Progenitor cell of endocrine pancreas (in vitro differentiated cells): ENCODE measurements at places on chromosomes 3 and 15. TPM values are rescaled to one million over a fixed set of nuclear protein-coding genes. Genes with fewer than 3 reads are reported as not detected.

- DNase-seq, result no peak
These were observed 35.7 kb upstream of the PHLDB2 start for GRCh38 chr3:111823341-111823855.

DNA sequence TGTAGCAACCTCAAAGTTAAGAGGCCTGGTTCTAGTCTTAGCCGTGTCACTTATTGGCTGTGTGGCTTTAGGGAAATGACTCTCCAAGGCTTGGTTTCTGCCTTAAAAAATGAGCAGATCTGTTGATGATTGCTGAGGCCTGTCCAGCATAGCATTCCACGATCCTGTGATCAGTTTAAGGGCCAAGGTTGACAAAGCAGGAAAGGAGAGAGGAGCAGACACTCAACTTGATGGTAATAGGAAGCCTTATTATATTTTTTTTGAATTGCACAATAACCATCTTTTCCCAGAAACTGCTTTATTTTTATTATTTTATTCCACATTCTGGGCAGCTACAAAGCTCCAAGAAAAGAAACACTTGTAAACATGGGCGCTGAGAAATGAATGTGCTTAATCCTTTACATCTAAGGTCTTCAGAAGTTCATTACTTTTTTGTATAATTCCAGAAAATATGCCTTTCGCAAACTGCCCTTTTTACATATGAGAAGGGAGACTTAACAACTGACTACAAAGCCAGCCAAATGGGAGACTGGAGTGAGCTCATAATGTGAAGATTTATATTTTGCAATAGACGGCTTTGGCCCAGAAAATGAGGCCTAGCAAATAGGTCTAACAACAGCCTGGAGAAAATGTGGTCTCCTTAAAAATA, 241.0 kb downstream of the ATP8B4 start:
- DNase-seq, result no peak

DNA sequence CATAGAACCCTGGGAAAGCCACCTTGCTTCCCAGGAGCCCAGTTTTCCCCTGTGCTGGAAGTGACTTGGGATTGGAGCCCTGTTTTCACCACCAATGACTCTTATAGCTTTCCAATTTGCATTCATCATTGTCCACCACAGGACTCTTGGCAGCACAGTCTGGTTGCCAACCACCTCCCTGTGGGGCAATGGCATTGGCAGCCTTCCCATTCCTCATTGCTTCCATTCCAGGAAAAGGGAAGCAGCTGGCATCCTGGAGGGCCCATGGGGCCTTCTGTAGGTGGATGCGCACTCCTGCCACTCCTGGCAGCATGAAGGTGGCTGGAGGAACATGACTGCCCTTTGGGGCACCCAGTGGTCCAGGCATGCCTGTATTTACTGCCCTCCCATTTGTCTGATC, 57.7 kb downstream of the FEM1B start:
- DNase-seq, result no peak

- no peak for DNase-seq
These were observed 3.4 kb upstream of the TPM1 start for GRCh38 chr15:63038926-63039673.

- no peak for DNase-seq
These were observed 502 bp downstream of the DPH3 start for GRCh38 chr3:16264174-16264707.

DNA sequence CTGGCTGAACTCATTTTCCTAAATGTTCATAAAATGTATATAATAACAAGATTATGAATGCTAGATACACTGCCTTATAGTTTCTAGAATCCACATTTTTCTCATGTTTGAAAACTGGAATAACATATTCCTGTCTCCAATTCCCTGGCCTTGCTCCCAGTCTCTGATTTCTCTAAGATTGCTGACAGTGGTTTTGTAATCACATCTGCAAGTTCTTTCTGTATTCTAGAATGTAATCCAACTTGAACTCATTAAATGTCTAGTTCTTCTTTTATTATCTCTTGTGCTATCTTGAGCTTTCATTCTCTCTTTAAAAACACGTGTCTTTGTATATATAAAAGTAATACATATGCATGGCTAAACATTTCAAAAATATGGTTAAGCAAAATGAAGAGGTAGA, 215.2 kb upstream of the ADAMTS9 start:
- no peak for DNase-seq

DNA sequence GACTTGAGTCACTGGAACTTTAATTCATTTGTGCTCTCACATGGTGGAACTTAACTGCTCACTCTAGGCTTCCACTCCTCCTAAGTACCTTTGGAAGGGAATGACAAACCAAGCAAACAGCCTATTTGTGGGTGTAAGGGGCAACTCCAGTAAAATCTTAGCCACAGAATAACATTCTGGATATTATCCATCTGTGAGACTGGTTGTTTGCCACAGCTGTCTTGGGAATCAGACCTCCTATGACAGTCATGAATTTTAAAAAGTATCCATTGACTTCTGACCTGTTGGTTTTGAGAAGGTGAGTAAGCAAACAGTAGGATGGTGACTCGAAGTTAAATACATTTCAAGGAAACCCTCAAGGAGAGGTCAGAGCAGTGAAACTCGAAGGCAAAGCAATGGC, 147.3 kb upstream of the CDIN1 start:
- no peak for DNase-seq

- DNase-seq, result no peak
These were observed 26.8 kb downstream of the ESYT3 start for GRCh38 chr3:138461246-138461645.

- no peak for DNase-seq
These were observed 166.3 kb downstream of the VGLL4 start for GRCh38 chr3:11477407-11477911.

GRCh38 chr15:25022233-25022632, 67.4 kb downstream of the SNRPN start:
- DNase-seq, result no peak

GRCh38 chr3:88235102-88235501, 85.3 kb downstream of the C3orf38 start:
- DNase-seq, result no peak

DNA sequence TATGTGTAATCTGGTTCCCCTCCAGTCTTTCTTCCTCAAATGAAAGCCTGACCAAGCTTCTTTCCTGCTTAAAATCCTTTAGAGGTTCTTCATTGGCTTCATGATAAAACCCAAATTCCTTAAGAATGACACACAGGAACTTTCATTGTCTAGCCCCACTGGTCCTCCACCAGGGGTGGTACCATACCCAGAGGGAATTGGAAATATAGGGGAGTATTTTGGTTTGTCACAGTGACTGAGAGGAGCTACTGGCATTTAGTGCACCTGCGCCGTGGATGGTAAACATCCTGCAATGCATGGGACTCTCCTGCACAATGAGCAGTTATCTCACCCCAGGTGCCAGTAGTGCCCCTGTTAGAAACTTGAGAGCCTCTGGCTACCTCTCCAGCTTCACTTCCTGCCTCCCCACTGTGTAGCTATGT, 10.8 kb downstream of the ZWILCH start:
- no peak for DNase-seq

- DNase-seq, result no peak
These were observed 10.1 kb downstream of the SEMA3F start for GRCh38 chr3:50164984-50165909.

GRCh38 chr15:31238906-31239305, 87.7 kb upstream of the KLF13 start:
- no peak for DNase-seq

DNA sequence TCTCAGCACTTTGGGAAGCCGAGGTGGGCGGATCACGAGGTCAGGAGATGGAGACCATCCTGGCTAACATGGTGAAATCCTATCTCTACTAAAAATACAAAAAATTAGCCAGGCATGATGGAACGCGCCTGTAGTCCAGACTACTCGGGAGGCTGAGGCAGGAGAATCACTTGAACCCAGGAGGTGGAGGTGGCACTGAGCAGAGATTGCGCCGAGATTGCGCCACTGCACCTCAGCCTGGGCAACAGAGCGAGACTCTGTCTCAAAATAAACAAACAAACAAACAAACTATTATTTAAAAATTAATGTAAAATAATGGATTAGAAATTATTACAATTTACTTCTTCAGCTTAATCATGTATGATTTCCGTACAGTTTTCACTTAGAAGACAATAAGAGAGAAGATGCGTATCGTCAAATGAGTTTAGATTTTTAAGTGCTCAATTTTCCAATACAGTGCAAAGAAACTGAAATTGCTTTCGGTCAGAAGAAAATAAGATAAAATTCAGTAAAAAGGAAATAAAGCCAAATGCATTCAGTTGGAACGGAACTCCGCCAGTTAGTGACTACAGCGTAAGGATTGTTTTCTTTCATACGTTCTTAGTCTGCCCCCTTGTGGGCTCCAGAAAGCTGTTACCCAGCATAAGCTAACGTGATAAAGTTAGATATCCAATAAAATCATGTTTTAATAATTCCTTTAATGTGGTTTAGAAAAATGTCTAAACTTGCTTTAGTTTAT, 24.8 kb downstream of the AADAC start:
- no peak for DNase-seq

- no peak for DNase-seq
These were observed 48.7 kb downstream of the PRKAR2A start for GRCh38 chr3:48798998-48799397.

- DNase-seq, result no peak
These were observed 28.7 kb upstream of the PLOD2 start for GRCh38 chr3:146189519-146190173.

DNA sequence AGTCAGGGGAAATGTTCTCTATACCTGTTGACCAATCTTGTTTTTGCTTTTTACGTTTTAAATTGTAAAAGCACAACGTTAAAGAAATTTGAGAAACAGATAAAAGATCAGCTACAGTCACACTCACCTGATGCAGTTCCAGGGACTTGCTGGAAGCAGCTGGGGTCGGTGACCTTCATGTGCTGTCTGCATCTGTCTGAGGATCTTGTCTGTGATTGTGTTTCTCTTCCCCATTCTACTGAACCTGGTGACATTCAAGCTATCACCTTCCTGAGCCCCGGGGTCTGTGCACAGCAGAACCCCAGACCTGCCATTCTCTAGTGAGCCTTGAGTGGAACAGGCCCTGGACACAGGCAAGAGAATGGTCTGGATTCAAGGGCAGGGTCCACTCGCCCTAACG, 66.4 kb upstream of the SIAH2 start:
- DNase-seq, result no peak

DNA sequence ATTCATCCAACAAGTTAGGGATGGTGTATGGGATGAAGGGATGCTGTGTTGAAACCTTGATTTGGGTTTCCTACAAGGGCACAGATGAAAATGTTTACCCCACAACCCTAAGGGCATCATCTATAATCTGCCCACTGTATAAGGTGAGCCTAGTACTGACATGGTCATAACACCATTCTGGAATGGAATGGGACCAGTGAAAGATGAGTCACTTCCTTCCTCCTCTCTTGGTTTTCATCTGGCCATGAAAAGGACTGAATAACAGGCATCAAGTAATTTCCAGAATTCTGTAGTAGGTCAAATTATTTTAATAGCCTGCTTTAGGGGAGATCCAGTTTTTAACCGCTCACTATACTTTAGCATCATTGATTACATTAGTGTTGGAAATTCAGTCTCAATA, 538.6 kb downstream of the NR2F2 start:
- no peak for DNase-seq

DNA sequence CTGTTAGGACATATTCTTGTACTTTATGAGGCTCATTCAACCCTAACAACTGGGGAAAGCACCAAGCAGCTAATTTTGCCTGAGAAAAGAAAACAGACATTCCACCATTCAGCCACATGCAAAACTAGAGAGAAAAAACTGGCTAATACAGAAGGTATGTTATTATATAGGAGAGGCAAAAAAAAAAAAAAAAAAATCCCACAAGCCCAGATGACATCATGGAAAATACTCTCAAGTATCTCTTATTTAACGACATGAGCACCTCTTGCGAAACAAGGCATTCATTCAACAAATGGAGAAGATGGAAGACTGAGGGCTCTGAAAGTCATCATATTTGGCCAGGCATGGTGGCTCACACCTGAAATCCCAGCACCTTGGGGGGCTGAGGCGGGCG, 61.5 kb downstream of the PRICKLE2 start:
- DNase-seq, result no peak

GRCh38 chr15:40016224-40016865, 22.6 kb downstream of the SRP14 start:
- no peak for DNase-seq

GRCh38 chr15:96125721-96126415, 204.6 kb upstream of the NR2F2 start:
- DNase-seq, result no peak

- no peak for DNase-seq
These were observed 1.0 kb downstream of the PIGZ start for GRCh38 chr3:196967412-196968232.

GRCh38 chr3:155847993-155848392, 6.2 kb downstream of the SLC33A1 start:
- no peak for DNase-seq

DNA sequence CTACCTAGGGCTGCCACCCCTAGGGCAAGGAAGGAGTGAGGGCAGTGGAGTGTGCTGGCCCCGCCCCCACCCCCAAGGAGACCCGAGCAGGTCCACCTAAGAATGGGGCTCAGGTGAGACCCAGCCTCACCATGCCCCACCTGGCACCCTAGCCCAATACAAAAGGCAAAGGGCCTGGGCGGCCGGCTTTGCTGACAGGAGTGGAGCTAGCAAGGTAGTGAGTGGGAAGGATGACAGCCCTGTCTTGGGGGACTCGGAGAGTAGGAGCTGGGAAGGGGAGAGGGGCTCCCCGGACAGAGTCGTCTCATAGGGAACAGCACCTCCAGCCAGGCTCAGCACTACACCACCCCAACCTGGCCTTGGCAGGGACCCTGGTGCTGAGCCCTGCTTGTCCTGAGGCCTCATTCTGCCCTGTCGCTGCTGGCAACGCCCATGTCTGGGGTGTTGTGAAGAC, 12.1 kb downstream of the C15orf39 start:
- no peak for DNase-seq

DNA sequence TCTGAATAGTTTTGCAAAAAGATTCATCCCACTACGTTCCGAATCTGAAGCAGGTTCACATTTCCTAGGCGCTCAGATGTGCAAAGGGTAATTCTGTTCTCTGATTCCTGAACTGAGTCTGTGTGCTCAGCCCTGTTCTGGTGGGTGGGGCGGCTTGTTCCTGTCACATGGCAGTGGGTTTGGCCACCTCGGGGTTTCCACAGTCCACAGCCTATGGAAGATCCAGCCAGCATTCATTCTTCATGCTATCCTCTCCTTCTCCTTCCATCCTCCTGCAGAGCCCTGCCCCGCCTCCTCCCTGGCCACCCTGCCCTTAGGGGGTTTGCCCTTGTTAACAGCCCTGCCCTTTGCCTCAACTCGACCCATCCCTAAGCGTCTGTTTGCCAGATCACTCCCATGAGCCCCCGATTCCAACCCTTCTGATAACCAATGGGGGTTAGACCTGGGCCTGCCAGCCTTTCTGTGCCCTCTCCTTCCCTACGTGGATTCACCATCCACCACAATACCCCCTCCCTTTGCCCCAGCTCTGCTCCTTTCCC, 31.0 kb downstream of the PRR20G start:
- no peak for DNase-seq

GRCh38 chr3:169147238-169148008, 516.1 kb downstream of the MECOM start:
- DNase-seq, result peak; percentile 27

GRCh38 chr15:78502641-78503040, 4.7 kb upstream of the HYKK start:
- no peak for DNase-seq

OR5H2 gene
- total RNA-seq, result not detected in 2 replicates

CCDC54 gene
- not detected in 2 replicates for total RNA-seq

SLC26A6 gene
- 31.0 and 35.9 TPM in 2 replicates for total RNA-seq

OIP5 gene
- 9.5 and 9.7 TPM in 2 replicates for total RNA-seq

EPB42 gene
- not detected in 2 replicates for total RNA-seq

GOLGA6L4 gene
- total RNA-seq, result 10.0 and 11.7 TPM in 2 replicates

ZBED2 gene
- not detected in 2 replicates for total RNA-seq

IP6K1 gene
- total RNA-seq, result 43.4 and 46.3 TPM in 2 replicates

FHIT gene
- 16.1 and 18.4 TPM in 2 replicates for total RNA-seq

TRAIP gene
- total RNA-seq, result 16.2 and 20.6 TPM in 2 replicates

AMT gene
- 29.8 and 32.8 TPM in 2 replicates for total RNA-seq

B3GALNT1 gene
- 20.9 and 22.6 TPM in 2 replicates for total RNA-seq

ZNF620 gene
- total RNA-seq, result 23.0 and 26.2 TPM in 2 replicates

CCNB2 gene
- total RNA-seq, result 38.0 and 40.9 TPM in 2 replicates
